ENCODE measurements at places on chromosomes 1 and 21.

DNA sequence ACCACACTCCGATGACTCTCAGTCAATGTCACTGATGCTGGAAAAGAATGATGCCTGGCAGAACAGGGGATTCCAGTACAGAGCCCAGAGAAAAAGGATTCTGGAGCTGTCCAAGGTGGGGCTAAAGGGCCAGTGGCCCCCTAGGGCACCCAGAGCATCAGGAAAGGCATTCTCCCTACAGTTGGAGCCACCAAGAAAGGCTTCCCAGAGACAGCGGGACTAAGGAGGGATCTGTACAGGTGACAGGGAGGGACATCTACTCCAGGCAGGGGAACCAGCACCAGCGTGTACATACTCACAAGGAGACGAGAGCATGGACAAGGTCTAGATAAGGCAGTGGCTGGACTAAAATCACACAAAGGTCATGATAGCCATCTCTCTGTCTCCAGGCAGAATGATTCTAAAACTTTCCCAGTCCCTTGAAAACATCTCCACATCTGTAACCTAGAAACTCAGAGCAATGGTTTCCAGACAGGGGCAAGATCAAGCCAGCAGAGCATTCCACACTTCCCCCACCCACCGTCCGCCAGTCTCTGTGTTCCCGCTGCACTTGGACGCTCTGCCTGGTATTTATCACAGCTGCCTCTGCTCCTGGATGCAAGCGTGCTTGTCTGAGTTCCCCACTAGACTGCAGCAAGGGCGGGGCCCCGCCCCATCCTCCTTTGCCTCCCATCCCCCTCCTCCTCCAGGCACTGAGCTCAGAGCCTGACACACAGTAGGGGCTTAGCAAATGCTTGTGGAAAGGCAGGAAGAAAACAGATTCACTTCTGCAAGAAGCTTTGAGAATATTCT lies 111.6 kb upstream of the ZC3H12A start:
- no peak for DNase-seq

DNA sequence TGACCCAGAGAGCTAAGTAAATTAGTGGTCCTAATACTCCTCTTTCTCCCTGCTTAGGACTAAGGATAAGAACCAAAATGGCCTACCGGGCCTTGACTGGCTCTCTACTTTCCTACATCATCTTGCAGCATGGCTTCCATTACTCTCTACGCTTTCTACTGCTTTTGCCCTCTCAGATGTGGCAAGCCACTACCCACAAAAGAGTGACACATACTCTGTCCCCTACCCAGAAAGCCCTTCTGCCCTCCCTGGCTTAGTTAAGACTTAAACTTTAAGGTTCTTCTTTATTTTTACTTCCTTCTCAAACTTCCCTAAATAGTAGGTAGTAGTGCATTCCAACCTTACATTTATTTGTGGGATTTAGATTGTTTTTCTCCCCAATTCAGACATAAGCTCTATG lies 228.1 kb downstream of the TPR start:
- DNase-seq: peak; percentile 26

GRCh38 chr21:41800425-41801320 lies 33.8 kb upstream of the RIPK4 start:
- DNase-seq: no peak

- no peak for DNase-seq
Measured at GRCh38 chr1:74010206-74010605, 187.8 kb downstream of the LRRIQ3 start.

DNA sequence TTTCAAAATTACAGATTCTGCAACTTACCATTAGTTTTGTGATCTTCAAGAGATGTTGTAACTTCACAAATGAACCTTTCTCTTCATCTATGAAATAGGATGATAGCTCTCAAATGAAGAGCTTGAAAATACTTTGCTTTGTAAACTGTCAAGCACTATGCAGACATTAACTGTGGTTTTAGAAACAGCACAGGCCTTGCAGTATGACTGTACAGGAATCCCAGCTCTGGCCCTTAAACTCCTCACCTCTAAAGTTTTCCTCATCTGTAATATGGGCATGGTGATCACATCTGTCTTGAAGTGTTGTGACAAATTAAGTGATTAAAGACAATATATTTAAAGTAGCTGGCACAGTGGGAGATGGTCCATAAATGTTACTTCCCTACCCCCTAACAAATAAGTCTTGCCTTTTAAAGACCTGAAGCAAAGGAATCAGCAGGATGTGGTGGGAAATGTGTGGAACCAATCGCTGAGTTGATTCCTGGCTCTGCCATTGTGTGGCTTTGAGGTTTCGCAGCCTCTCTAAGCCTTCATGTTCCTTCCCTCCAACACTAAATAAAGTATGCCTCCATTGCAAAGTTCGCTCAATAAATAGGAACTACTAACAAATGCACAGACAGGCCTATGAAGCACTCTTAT lies 5.5 kb upstream of the PTP4A2 start:
- no peak for DNase-seq

- DNase-seq: peak; percentile 15
Measured at GRCh38 chr1:226798427-226799411, 59.6 kb upstream of the ITPKB start.

DNA sequence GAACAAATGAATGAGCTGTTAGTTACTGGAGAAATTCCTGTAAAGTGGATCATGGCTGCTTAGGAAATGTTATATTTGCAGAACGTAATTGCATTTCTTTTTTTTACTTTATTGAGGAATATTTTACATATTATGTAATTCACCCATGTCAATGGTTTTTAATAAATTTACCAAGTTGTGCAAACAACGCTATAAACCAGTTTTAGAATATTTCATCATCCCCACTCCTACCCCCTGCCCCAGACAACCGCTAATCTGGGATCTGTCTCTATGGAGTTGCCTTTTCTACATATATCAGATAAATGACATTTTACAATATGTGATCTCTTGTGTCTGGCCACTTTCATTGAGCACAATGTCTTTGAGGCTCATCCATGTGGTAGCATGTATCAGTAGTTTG lies 4.3 kb upstream of the IFFO2 start:
- DNase-seq: no peak

DNA sequence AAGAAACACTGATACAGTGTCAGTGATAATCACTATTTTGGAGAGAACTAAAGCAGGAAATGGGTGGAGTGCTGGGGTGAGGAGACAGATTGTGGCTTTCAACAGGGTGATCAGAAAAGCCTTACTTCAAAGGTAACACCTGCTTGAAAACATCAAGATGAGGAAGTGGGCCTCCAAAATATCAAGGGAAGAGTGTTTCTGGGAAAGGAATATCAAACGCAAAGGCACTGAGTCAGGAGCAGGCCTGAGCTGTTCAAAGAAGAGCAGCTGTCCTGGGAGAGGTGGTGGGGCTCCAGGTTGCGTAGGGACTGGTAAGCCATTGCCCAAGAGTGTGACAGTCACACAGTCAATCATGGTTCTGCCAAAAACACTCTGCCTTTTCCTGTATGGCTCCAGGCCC lies 47.1 kb upstream of the ATP1A1 start:
- DNase-seq: no peak

Data from suppressor macrophage treated with lipopolysaccharide for 4 hours (primary cell).